SJCRH30 (cell line): ENCODE measurements at places on chromosomes 1 and 21.

DNA sequence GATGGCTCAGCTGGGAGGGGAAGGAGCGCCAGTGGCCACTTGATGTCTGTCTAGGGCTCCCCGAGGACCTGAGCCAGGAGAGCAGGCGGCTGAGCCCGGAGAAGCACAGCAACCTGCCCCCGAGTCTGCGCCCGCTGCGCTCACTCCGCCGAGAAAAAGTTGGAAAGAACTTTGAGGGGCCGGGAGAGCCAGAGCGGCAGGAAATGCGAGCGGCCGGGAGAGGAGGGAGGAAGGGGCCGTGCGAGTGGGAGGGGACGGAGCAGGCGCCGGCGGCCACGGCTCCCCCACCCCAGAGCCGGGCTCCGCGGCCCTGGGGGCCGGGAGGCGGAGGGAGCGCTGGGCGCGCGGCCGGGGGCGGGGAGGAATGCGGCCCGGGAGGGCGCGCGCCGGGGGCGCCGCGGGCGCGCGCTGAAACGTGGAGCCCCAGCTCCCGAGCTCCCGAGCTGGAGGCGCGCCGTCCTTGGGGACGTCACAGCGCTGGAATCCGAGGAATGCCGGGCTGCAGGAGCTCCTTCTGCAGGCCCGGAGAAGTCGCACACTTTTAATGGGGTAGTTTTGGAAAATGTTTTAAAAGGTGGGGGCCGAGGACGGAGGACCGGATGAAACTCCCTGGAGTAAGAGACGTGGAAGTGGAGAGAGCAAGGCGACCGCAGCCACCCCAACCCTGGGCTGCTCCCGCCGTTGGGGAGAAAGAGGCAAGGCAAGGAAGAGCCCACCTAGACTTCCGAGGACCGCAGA is at the start of gene PTPN14:
Gene PTPN14, minus strand, starts transcription at position 167 of the 738 bp plus-strand sequence. CDS start 86,799 bp downstream, outside the sequence.
- DNase-seq: peak; percentile 94

GRCh38 chr1:197884173-197884572 is 18.3 kb upstream of the C1orf53 start:
- DNase-seq: no peak

- no peak for DNase-seq
Observed at GRCh38 chr1:35449334-35450008, 107.7 kb downstream of the KIAA0319L start.

DNA sequence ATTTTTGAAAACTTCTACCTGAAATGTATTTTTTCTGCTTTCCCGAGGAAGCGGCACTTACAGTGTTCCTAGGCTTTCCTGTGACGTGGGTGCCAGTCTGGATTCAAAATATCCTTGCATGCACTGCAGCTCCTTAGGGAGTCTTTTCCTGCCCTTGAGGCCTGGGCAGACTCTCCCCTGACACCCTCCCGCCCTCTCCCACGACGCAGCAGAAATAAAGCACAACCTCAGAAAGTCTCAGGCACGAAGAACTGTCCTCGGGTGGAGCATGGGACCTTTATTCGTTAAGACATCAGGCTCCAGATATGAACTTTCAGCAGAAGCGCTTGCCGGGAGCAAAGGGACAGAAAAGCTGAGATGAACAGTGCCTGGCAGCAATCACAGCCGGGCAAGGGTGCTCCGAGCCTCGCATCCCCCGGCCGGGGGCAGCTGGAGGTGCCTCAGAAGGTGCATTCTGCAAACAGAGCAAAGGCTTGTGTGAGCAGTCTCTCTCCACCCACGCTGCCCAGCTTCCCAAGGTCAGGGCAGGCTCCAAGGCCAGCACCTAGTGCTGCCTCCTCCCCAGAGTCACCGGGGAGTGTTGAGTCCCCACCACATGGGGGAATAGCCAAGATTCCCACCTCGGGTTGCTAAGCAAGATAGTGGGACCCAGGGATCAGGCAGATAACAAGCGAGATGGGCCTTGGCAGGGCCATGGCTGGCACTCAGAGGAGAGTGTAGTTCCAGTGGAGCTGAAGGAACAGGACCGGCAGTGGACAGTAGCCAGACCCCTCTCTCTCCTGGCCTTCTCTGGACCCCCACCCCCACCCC is 3.2 kb downstream of the TFF3 start:
- no peak for DNase-seq

- no peak for DNase-seq
Observed at GRCh38 chr1:63612971-63613370, 19.8 kb downstream of the PGM1 start.

- DNase-seq: peak; percentile 74
Observed at GRCh38 chr1:2543543-2544092, 12.6 kb upstream of the TNFRSF14 start.

GRCh38 chr1:224245188-224245587 is 62.1 kb downstream of the DEGS1 start:
- peak; percentile 16 for DNase-seq

DNA sequence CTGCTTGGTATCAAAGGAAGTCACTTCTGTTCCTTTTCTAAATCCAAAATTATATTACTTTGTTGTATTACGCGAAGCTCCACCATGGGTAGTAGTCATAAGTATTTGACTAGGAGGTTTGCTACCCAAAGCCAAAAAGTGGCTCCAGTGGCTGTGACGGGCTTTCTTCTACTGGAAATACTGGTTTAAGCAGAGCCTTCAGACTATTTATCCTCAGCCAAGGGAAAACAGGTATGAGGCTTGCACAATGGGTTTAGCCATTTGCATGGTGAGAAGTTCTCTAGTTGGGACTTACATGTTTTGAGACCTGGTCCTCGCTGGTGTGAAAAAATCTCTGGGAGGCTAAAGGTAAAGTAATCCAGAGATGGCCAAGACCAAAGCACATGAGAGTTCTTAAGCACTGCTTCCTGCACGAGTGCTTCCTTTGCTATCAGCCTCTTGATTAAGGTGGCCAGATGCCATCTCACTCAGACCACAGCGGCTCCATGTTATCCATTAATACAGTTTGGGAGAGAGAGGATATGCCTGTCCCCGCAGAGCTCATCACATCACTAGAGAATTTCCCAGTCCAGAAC is 121.2 kb downstream of the PIK3R3 start:
- no peak for DNase-seq

- DNase-seq: peak; percentile 83
Observed at GRCh38 chr1:29124366-29125236, 898 bp upstream of the TMEM200B start.

GRCh38 chr1:218677026-218677425 is 331.9 kb downstream of the TGFB2 start:
- DNase-seq: peak; percentile 23

GRCh38 chr21:28953247-28953646 is 39.4 kb downstream of the LTN1 start:
- DNase-seq: no peak

- DNase-seq: peak; percentile 60
Observed at GRCh38 chr1:202144402-202145067, at the start of gene ARL8A. TSS of gene ARL8A (minus strand) at chr1:202144737. CDS start at chr1:202144572, 165 bp downstream.

GRCh38 chr1:152953761-152954160 is 6.8 kb downstream of the SPRR5 start:
- DNase-seq: no peak

GRCh38 chr1:44405798-44406736 is 1.0 kb downstream of the RNF220 start:
- DNase-seq: no peak

- DNase-seq: no peak
Observed at GRCh38 chr1:16043521-16043920, at the start of gene CLCNKB. TSS of gene CLCNKB (plus strand) at chr1:16043782. CDS start at chr1:16044493, 711 bp downstream.

DNA sequence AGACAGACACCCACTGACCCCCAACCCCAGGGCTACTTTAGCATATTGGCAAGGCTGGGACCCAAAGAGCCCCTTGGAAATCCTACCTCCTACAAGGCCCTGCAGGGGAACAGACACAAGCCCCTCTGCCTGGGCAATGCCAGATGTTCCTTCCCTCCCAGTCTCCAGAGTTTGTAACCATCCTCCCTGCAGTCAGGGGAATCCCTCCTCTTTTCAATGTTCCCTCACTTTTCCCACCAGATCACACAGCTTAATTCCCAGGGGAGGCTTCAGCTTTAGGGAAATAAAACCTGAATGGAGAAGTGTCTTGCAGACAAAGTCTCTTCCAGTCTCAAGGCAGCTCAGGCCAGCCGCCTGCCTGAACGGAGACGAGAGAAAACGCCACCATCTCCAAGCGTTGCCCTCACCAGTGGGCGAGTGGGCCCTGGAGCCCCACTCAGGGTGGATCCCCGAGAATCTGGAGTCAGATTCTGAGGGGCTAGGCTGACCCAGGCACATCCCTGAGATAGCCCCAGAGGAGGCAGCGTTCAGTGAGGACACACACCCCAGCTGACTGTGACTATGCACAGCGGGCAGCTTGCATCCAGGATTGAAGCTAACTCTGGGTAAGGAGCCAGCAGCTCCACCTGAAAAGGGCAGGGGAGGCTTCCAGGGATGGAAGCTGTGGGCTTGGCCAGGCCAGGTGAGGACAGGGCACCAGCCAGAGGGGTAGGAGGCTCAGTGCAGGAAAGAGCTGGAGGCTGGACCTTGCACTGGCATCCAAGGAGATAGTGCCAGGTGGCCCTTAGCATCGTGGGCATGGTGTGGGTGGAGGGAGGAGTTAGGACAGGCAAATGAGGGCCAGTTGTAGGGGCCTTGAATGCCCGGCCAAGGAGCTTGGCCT is 44.0 kb upstream of the ZC3H12A start:
- DNase-seq: no peak

DNA sequence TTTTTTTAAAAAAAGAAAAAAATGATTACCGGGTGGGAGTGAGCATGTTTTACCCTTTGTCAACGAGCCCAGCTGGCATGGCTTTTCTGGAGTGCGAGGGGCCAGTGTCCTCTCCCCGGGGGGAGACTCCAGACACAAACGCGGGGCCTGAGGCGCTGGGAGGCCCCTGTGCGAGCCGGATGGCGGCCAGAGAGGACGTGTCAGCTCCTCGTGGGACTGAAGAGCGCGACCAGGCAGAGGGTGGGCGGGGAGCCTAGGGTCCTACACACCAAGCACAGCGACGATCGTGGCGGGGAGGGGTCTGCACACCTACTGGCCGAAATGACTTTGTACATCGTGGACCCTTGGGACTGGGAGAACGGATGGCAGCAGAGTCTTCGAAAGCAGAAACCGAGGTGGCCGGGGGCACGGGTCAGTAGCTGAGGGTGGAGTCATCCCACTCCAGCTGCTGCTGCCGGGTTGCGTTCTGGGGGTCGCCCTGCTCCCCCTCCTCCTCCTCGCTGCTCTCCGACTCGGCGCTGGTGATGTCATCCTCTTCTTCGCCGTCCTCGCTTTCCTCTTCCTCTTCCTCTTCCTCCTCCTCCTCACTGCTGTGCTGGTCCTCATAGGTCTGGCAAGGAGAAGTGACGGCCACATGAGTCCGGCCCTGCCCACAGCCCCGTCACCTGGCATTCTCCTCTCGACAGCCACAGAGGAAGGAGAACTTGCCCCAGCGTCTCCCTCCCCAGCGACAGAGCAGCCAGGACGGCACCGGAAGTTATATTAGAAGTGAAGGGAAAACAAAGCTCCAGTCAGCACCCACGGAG is 78.8 kb downstream of the PIK3CD start:
- no peak for DNase-seq

DNA sequence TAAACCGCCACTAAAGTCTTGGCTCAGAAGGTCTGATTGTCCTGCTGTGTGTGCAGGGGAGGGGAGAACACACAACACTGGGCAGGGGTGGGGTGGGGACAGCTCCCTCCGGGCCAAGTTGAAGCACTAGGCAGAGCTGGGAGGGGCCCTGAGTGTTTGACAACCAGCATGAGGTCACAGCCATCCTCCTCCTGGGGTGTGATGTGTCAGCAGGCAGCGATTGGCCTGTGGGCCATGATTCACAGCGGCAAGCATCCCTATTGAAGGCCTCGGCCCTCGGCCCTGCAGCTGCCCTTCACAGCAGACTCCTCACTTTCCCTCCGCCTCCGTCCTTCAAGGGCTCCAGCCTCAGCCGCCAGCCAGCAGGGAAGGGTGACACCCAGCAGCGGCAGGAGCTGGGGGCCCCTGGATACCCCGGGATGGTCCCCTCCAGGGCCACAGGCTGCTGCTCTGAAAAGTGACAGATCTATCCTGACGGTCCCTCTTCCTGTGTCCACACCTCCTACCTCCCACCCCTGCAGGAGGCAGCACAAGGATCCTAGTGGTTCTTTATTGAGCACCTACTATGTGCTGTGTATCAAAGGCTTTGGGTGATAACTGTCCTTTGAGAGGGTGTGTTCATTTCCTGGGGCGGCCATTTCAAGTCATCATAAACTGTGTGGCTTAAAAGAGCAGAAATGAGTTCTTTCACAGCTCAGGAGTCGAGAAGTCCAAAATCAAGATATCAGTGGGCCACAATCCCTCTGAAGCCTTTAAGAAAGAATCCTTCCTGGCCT is 66.0 kb upstream of the SLC25A33 start:
- peak; percentile 60 for DNase-seq

DNA sequence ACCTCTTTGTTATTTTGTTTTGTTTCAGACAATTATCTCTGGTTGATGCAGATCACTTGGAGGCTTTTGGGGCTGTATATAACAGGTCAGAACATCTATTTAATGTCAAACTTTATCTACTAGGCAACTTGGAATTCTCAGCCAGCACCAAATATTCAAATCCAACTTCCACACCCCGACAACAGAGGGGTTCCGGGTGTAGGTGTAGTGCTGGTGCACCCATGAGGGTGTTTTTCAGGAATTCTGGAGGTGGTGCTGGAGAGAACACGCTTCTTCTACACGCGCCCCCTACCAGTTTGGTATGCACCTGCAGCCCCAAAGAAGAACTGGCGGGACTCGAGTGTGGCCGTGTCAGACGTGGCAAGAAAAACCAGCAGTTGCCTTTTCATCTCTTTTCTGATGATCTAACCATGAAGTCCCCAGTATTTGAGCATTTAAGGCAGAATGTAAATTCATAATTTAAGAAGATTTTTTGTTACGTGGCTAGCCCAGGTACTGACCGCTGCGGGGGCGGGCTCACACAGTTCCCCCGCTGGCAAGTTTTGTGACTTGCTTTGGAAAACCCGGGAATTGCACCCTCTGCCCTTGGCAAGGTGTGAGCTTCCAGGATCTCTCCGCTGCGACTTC is 462 bp upstream of the TLCD4 start:
- DNase-seq: peak; percentile 82

- DNase-seq: no peak
Observed at GRCh38 chr1:209662879-209663327, 10.7 kb upstream of the LAMB3 start.

DNA sequence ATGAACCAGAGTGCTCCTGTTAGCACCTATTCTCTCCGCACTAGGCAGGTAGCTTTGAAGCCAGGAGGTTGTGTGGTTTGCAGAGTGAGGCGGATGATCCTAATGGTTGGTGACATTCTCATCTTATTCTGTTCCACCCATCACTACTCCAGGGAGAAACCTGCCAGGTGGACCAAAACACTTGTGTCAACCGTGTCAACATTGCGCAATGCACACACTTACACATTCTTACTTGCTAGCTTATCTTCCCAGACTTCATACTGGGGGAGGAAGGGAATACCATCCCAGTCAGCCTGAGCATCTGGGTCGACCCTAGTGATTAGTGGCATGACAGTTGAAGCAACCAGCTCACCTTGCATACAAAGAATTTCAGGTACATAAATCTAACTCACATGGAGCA is 236.9 kb downstream of the RPS6KC1 start:
- no peak for DNase-seq

DNA sequence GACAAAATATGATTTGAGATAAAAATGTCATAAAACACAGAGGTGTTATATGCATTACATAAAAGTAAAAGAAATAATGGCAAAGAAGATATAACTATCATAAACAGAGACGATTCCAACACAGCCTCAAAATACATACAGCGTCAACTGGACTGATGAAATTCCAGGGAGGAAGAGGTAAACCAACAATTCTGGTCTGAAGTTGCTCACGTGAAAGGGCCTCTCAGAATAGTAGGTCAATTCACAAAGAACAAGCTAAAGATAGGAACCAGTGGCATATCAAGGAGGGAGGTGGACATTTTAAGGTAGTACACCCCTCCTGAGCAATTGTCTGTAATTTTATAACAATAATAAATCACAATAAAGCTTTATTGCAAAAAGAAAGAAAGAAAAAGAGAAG is 18.6 kb downstream of the SLC2A5 start:
- DNase-seq: no peak
